Stimulated activated CD8-positive, alpha-beta memory T cell treated with anti-CD3 and anti-CD28 coated beads, Interleukin-7, amount 100 ng/mL, for 48 hours (primary cell): ENCODE measurements at places on chromosomes 13 and 19.

- DNase-seq, result no peak
These were observed 6.7 kb upstream of the C13orf46 start for GRCh38 chr13:113980489-113981064.

DNA sequence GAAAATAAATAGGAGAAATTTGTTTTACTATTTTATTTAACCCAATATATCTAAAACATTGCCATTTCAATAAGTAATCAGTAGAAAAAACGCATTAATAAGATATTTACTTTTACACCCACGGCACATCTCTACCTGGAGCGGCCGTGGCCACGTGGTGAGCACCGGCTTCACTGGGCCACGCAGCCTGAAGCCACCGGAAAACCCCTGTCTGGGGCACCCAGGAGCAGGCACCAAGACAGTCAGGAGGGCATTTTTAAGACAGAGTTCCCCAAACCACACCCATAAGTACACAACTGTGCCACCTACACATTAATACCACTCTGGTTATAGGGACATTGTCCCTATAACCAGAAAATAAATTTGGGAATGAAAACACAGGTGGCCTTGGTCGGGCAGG, 80.9 kb downstream of the SPACA7 start:
- DNase-seq, result no peak

- DNase-seq, result no peak
These were observed 68.4 kb upstream of the ARHGEF7 start for GRCh38 chr13:111046590-111047141.

- no peak for DNase-seq
These were observed 873.8 kb downstream of the SLITRK6 start for GRCh38 chr13:84925443-84925842.

DNA sequence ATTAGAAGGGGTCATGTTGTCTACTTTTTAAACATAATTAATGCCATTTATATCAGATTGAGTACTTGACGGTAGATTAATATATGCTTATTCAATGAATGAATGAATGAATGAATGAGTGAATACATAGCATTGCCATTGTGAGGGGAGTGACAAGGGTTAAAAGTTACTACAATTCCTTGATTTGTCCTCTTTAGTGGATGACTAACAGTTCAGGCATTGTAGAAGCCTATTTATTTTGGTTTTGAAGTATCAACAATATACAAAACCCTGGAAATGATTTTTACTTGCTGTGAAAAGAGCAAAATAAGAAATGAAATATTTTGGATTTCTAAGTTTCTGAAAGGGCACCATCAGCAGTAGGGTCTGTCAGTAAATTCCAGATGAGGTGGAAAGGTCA, 122.7 kb downstream of the CYSLTR2 start:
- no peak for DNase-seq

DNA sequence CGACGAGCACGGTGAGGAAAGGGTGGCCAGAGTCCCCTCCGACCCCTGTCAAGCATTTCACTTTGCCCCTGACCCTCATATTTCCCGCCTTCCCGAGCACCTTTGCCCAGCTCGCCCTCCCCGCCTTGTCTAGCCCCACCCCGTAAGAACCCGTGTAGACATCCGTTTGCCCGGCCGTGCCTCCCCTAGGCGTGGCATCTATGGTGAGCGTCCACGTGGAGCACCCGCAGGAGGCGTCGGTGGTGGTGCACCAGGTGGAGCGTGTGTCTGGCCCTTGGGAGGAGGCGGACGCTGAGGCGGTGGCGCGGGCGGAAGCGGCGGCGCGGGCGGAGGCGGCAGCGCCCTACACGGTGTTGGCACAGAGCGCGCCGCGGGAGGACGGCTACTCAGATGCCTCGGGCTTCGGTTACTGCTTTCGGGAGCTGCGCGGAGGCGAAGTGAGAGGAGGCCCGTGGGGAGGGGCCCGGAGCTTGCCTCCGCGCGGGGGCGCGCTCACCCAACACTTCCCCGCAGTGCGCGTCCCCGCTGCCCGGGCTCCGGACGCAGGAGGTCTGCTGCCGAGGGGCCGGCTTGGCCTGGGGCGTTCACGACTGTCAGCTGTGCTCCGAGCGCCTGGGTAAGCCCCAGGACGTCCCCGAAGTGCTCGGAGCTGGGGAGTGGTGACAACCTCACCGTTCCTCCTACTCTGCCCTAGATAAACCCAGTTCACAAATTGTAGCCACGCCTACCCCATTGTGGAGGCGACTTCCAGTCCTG, 4.2 kb downstream of the LTBP4 start:
- peak; percentile 64 for DNase-seq

DNA sequence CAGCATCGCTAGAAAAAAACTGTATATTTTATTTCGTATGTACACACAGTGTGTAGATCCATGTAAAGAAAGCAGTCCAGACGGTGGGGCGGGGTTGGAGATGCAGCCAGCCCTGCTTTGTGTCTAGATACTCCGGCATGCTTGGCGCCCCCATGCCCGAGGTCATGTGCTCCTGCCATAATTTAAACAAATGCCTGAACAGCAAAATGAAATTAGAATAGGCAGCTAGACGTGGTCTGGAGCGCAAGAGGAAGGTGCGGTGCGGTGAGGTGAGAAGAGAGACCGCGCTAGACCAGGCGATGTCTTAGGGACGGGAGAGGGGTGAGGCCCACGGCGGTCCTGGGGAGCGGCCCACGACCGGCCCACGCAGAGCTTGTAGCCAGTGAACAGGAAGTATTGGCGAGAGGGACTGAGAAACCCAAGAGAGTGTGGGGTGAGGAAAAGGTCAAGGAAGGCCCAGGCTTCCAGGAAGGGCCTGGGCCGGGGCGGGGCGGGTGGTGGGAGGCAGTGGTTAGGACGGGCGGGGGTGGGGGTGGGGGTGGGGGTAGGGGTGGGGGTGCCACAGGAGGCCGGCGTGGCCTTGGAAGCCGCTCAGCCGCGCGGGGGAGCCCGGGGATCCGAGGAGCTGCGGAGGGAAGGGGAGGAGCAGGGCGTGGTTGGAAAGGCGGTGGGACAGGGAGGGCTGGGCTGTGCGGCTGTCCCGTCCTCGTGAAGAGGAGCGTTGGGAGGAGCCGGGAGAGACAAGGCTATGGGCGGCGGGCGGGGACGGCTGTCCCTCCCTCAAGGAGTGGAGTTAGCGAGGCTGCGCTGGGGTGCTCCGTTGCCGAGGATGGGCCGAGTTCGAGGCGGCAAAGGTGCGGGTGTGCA, 254.7 kb upstream of the SGCG start:
- no peak for DNase-seq

- DNase-seq, result no peak
These were observed 117.1 kb upstream of the SLITRK5 start for GRCh38 chr13:87554045-87554444.

GRCh38 chr19:30712431-30713337, 340.5 kb downstream of the ZNF536 start:
- DNase-seq, result no peak

GRCh38 chr13:37381502-37381901, 217.1 kb downstream of the POSTN start:
- DNase-seq, result no peak

DNA sequence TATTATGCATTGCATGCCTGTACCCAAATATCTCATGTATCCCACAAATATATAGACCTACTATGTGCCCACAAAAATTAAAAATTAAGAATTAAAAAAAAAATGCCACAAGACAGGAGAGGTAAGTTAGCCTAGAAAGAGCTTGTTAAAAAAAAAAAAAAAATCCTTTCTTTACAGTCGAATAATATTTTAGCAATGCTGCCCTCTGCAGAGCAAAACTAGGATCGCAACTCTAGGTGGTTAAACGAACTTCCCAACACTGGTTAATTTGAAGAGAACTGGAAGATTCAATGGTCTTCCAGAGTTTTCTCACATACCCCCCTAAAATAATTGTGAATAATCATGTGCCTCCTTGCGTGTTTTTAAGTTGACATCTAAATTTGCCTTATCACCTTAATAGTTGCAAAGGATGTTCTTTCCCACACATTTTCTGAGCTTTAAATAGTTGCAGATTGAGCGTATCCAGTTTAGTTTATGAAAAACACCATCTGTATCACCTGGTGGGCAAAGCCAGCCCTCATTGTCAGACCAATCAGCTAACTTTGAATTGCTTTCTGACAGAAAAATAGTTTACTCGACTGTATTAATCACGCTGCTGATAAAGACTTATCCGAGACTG, 47.4 kb upstream of the RCBTB2 start:
- DNase-seq, result no peak
